CD4-positive, alpha-beta T cell (primary cell): ENCODE measurements at places on chromosomes 16 and 17.

- DNase-seq, result no peak
Observed at GRCh38 chr17:76535788-76536510, 1.6 kb downstream of the CYGB start.

- DNase-seq, result peak; percentile 30
Observed at GRCh38 chr16:49857423-49858181, 1.7 kb upstream of the ZNF423 start.

- no peak for DNase-seq
Observed at GRCh38 chr17:64627797-64628196, 34.3 kb downstream of the SMURF2 start.

GRCh38 chr17:10518271-10519037 lies at the start of gene MYH1:
MYH1 (minus strand) TSS chr17:10518542; CDS start chr17:10516642, 1,900 bp downstream.
- no peak for DNase-seq

- DNase-seq, result no peak
Observed at GRCh38 chr16:76204249-76204648, 73.0 kb upstream of the CNTNAP4 start.

DNA sequence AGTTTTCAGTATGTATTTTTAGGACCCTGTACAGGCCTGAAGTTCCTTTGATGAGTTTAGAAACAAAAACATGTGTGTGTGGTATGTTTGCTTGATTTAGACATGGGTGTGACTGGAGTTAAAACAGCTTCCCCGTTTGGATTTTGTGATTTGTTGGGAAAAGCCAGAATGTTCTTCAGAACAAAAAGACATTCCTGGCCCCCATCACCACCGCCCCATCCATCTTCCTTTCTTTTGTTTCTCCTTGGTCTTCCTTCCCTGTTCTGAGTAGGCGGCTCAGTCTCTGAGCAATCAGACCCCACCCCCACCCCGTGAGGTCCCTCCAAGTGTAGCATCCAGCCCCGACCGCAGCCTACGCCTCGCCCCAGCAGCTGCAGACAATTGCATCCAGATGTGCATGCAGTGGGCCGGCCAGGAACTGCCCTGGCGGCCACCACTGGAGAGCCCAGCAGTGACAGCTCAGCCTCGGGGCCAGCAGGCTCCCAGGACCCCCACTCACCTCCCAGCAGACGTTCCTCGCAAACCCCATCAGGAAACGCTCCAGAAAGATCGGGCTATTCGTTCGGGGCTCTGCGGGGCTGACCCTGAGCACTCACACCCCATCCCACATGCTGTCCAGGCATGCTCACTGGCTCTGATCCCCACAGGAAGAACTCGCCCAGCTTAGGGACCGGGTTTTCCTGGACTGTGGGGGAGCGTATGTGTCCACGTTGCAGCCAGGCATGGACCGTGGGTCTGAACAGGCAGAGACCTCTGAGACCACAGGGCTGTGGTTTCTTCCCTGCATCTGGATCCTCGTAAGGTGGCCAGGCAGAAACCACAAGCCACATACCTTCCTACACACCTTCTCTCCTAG lies 99.8 kb upstream of the CDH5 start:
- DNase-seq, result no peak

- DNase-seq, result no peak
Observed at GRCh38 chr17:58541249-58541648, 26.8 kb upstream of the MTMR4 start.

GRCh38 chr16:30066761-30067583 lies 1.4 kb downstream of the ALDOA start:
- no peak for DNase-seq

DNA sequence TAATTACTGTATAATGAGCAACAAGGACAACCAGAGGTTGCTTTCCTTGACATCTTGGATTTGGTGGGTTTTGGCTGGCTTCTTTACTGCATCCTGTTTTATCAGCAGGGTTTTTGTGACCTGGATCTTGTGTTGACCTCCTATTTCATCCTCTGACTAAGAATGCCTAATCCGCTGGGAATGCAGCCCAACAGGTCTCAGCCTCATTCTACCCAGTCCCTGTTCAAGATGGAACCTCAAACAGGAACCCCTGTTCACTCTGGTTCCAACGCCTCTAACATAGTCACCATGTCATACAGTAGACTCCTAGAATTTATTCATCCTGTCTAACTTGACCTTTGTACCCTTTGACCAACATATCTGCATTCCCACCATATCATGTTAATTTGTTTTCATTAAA lies 183.8 kb upstream of the SOX9 start:
- DNase-seq, result no peak

DNA sequence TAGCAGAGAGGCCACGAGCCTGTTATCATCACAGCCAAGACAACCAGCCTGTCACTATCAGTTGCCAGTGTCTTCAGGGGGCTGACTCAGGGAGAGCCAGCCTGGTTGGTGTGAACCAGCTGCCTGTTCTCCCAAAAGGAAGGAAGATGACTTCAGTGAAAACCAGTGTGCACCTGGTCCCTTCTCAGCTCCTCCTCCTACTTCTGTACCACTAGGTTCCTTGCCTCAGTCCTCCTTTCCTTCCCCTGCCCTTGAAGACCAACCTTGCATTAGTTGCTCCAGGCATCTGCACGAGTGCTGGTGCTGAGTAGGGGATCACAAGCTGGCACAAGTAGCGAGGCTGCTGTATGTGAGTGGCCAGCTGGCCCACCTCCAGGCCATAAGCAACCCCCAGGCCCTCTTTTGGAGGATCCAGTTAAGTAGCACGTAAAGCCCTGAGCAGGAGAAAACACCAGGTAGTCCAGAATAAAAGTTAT lies 8.5 kb downstream of the TUBG1 start:
- no peak for DNase-seq

DNA sequence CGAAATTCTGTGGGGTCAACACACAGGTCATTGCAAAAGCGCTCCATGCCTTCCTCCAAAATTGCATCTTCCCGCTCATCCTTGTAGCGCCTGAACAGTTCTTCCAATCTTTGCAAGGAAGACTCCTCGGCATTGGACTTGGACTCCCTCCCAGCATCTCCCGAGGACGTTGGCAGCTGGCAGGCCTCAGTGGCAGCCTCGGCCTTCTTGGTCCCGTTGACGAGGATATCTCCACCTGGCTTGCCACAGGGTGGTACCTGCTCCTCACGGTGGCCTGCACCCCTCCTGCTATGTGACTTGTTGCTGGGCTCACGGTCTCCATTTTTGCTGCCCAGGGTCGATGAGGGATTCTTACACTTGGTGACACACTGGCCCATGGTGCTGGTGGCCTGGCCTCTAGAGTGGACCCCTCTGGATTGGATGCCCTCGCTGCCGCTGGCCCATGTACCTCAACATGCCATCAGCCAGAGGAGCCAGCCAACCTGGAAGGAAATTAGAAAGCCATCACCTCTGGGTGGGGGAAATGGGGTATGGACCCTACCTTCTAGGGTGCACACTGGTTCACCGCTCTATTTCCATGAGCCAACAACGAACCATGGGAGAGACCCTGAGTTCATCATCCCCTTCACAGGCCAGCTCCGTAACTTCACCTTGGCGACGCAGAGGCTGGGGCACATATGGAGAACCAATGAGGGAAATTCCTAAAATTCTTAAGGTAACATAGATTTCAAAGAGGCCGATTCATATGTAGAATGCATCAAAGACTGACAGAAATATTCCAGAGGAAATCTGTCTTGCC lies 37.8 kb downstream of the DCUN1D3 start:
- no peak for DNase-seq

GRCh38 chr17:60098578-60098977 lies 19.9 kb upstream of the HEATR6 start:
- no peak for DNase-seq

GRCh38 chr16:1348441-1348840 lies 3.2 kb downstream of the TSR3 start:
- no peak for DNase-seq

- DNase-seq, result no peak
Observed at GRCh38 chr17:4369557-4370230, 3.2 kb upstream of the UBE2G1 start.

DNA sequence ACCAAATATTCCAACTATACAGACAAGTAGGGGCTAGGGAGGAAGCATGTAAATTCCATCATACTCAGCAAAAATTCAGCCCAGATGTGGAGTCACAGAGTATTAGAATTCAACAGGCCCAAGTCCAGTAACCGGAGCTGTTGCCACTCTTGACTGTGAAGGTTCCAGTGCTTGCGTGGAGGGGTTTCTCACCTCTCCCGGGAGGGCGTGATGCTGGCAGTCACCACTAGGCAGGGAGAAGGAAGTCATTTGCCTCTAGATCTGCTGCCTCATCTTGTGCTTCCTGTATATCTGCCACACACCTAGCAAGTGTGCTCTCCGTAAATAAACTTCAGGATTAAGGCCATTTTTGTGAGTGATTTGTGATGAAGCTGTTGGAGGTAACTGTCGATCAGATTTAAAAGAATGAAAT lies 1.0 kb upstream of the CKLF start:
- peak; percentile 45 for DNase-seq

DNA sequence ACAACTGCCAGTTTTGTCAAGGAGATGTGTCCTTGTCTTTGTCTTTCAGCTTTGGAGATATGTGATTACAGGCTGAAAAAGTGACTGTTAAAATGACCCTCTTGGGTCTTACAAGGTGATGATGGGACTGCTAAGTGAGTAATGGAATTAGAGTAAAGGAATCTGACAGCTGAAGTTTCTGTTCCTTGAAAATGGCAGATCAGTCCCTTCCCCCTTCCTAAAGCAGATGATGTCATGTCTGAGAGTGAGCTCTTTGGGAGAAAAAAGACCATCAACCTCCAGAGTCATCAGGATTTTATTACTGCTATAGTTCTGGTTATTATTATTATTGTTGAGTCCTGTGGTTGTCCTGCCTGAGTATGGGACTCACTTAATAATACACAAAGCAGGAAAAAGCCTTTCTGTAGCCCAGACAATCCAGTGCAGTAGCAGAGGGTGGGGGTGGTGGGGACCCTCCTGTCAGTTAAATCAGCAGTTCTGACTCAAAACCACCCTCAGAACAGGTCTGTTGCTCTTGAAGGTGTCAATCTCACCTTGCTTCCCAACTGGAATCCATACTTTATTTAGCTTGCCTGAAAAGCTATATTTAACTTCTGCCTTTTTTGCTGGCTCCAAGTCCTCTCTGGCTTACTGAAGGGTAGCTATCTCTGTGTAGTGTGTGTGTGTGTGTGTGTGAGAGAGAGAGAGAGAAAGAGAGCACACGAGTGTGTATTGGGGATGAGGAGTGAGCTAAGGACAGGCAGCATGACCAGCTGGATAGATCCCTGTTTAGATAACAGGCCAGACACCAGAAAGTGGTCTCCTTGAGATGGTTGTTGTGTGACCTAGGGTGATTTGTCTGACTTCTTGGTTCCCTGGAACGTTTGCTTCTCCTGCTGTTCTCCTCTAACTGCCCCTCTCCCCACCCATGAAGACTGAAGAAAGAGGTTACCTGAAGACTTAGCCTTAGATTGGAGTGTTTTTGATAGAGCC lies 4.9 kb downstream of the HROB start:
- no peak for DNase-seq

GRCh38 chr16:49811644-49812334 lies 44.1 kb downstream of the ZNF423 start:
- no peak for DNase-seq

GRCh38 chr17:81018044-81018802 lies 16.7 kb upstream of the BAIAP2 start:
- DNase-seq, result peak; percentile 64

DNA sequence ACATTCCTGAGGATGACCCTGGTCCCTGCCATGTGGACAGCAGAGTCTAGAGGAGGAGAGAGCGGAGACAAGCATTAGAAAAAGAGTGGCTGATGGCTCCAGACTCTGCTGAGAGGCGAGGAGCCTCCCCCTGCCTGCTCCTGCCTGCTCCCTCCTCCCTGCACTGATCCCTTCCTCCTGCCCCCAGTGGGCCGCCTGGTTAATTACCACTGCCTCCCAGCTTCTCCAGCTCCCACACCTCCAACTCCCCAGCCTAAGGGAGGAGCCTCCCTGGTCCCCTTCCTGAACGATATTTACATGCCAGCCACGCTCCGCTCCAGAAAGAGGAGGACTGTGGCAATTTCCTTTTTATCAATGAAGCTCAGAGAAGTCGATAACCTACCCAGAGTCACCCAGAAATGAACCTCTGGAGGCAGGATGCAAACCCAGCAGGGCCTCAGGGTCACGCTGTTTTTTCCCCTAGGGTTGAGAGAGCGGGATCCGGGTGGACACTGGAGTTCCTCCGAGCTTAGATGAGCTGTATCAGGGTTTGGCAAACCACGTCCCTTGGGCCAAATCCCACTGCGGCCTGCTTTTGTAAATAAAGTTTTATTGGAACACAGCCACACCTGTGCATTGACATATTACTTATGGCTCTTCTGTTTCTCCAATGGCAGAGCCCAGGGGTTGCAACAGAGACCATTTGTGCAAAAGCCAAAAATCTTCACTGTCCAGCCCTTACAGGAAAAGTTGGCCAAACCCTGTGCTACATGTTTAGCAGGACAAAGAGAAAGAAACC lies 27.1 kb upstream of the JPH3 start:
- DNase-seq, result no peak

DNA sequence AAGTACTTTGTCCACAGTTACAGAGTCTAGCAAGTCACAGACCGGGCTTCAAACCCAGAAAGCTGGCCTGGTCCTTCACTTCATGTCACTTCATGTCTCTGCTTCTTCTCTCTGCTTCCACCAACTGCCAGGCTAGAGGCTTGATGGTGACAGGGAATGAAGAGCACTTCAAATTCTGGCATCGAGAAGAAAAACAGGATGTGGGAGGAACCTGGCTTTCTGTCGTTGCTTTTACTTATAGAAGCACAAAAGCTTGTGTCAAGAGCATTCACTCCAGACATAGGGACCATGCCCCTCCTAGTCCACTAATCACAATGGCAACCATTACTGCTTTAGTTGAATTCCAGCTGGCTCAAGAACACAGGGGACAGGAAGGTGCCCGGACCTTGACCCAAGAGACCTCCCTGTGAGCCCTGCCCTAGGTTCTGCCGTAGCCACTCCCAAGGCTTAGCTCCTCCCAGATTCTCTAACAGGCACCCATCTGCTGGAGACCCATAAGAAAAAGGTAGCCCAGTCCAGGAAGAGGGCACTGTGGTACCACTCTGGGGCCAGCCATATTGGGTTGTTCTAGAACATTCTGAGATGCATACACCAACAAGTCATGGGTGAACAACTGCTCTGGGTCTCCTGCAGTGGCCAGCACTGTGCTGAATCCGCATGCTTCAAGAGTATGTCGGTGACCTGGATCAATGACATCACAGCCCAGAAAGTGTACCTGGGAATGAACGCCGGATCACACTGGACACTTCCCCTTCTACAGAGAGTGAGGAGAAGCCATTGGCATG lies 181.8 kb downstream of the C16orf95 start:
- DNase-seq, result no peak

DNA sequence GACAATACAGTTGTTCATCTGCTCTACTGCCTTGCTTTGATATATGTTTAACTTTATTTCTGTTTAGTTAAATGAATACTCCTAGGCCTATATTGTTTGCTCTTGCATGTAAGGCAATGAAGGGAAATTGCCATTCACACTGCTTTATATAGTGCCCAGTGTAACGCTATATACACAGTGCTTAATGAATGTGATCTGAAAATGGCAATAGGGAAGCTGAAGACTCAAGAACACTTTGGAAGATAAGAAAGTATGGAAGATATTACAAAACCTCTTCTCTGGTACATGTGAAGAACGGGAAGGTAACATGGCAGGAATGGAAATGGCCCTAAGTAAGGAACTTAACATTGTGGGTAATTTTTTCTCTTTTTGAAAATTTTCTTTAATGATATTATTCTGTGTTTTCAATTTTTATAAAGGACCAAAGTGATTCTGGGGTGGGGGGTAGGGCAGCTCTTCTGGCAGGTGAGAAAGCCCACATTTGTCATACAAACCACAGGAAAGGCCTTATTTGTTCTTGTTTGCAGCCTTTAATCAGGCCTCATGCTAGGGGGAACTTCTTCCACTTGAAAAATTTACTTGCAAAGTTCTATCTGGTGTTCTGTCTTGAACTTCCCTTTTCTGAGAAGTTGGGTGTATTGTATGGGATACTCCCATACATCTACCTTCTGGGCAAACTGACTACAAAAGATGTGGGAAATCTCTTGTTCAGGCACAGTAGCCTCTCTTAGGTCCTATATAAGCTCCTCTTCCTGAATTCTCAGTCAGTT lies 100.8 kb upstream of the CORO6 start:
- DNase-seq, result no peak
